SHP77 treated with DMSO at 0.1 percent for 48 hours (cell line): ENCODE measurements at places on chromosomes 4 and X.

DNA sequence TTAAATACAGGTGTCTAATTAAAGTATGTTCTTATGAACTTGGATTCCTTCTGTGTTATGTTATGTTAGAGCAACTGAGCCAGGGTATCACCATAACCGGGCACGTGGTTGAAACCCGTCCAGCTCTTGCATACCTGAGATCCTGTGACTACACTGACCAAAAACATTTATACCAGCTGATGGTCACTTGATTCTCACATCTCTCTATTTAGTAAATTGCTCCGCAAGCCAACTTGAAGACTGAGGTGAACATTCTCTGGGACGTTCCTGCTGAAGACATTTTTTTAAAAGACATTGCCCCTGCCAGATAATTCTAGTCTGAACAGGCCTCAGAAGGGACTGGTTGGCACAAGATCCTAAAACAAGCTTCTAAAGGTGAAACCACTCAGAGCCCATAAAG is 550.0 kb upstream of the DIPK2B start:
- no peak for DNase-seq

GRCh38 chr4:38787693-38788092 is 4.9 kb upstream of the TLR10 start:
- no peak for DNase-seq

- DNase-seq, result no peak
Observed at GRCh38 chr4:141329174-141329569, 108.5 kb downstream of the ZNF330 start.

DNA sequence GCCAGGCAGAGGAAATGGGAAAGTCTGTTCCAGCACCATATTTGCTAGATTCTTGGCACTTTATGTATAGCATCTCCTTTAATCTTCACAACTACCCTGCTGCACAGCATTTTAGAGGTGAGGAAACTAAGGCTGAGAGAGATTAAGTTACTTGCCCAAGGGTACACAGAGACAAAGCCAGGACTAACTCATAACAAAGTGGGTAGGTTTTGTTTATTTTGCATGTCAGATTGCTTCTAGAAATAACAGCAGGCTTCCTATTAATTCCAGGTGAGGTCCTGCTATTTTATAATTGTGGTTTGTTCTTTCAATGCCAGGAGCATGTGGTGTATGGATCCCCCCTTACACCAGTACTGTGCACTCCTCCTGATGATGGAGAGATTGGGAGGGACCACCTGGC is 15.0 kb downstream of the TCEANC start:
- DNase-seq, result no peak
